ENCODE measurements at places on chromosomes 5 and 9.

GRCh38 chr9:31394015-31394473 is 990.4 kb upstream of the ACO1 start:
- no peak for DNase-seq

GRCh38 chr9:120688758-120689157 is 25.5 kb downstream of the MEGF9 start:
- no peak for DNase-seq

- DNase-seq: no peak
These were observed 159.8 kb upstream of the KLF9 start for GRCh38 chr9:70574151-70574837.

DNA sequence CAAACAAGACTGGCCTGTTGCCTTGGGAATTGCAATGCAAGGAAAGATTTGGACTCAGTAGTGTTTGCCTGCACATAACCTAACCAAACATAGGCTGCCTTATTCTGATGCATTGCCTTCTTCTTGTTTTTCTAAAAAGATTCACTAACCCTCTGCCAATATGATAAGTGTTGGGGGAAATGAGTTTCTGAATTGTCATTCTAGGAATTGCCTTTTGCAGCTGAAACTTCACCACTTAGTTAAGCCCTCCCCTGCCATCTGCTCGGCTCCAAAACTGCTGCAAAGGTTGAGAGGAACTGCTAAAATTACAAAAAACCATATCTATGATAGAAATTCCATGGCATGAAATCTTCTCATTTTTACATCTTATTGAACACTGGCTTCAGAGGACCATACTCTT is 41.6 kb upstream of the SPATA31D4 start:
- DNase-seq: no peak

- DNase-seq: no peak
These were observed 19.3 kb upstream of the CAMSAP1 start for GRCh38 chr9:135926402-135927194.

GRCh38 chr5:140966293-140967225 is at the start of gene PCDHAC2:
Gene PCDHAC2, plus strand, starts transcription at chr5:140966476. Its CDS starts 291 bp downstream, at chr5:140966767.
- DNase-seq: no peak

- no peak for DNase-seq
These were observed 1855.5 kb downstream of the MAT2B start for GRCh38 chr5:165360784-165361542.

DNA sequence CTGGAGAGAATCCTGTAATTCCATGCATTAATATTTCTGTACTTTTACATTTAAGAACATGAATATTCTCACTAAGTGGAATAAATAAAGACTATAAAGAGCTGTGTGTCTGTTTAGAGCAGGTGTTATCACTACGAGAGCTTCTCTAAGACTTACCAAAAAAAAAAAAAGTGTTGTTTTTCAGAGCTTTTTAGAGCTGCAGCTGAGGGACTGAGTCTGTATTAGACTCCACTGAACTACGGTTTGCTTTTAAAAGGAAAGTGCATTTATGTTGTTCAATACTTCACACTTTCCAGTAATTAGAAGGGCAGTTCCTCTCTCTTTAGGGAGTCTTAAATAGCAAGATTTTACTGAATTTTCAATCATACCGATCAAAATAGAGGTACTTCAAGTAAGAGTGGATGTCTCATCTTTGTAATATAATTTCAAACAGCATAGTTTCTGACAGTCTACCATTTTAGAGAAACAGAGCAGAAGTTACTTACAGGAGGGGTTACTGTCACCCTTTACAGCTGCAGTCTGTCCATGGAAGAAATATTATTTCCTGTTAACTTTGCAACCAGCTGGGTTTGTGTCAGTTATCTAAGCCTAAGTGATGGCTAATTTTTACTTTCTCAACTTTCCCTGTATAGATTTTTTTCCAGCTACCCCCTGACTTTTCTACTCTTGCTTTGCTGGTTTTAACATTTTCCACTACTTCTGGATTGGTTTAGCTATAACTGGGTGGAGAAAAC is 2.4 kb downstream of the SYK start:
- no peak for DNase-seq

GRCh38 chr5:6317116-6317798 is 61.1 kb downstream of the MED10 start:
- no peak for DNase-seq

GRCh38 chr9:134981829-134982228 is 64.1 kb upstream of the FCN1 start:
- no peak for DNase-seq

DNA sequence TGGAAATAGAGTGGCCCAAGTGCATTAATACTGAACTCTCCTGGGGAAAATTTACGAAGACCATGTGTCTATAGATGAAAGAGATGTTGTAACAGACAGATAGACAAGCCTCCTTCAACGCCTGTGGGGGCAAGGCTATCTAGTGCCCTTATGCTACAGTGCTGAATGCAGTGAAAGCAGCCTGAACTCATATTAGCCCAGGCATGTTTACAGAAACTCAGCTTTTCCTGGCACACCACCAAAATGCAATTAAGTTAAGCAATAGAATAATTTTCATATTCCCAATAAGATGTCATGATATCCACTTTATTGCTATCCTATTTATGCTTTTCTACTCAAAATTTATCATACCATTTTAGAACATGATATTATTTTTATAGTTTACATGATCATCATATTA is 277.0 kb downstream of the DIRAS2 start:
- DNase-seq: no peak

DNA sequence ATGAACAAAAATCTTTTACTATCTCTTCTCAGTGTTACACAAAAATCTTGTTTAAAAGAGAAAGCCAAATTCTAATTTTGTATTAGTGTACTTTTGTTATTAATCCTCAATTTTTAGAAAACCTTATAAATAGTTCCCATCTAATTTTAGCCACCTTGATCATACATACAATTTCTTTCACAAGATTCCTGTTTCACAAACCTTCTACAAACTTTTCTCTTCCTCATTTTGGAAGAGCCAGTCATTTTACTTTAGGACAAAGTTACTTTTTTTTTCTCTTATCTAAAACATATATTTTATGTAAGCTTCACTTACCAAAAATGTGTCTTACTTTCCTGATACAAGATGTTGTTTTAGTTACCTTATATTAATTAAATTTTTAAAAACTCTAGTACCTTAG is 161.3 kb downstream of the YIPF5 start:
- no peak for DNase-seq

DNA sequence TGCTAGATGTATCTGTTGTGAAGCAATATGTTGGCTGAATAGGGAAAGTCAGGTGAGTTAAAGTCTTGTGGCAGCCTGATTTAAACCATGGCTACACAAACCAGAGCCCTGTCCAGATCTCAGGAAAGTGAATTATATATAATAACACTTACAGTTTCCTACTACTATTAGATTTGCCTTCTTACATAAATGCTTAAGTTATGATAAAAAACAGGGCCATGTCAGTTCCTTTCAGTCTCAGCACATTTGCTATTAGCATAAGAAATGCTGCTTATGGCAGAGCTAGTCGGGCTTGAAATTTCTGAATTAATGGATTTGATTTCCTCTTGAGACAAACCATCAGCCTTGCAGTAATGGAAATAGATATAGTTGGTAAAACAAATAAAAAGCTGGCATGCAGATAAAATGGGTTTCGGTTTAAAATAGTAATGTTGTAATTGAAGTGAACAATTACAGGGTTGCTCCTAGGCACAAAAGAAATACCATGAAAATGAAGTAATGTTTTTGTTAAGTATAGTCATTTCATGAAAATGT is 664.2 kb upstream of the ZNF608 start:
- DNase-seq: no peak

- DNase-seq: no peak
These were observed 432.1 kb upstream of the BRINP1 start for GRCh38 chr9:119801311-119801710.

- no peak for DNase-seq
These were observed 385.1 kb downstream of the CHSY3 start for GRCh38 chr5:130289132-130290088.

- no peak for DNase-seq
These were observed 78.2 kb upstream of the ADCY2 start for GRCh38 chr5:7317751-7318150.

GRCh38 chr9:26975728-26976707 is 19.8 kb downstream of the IFT74 start:
- no peak for DNase-seq

DNA sequence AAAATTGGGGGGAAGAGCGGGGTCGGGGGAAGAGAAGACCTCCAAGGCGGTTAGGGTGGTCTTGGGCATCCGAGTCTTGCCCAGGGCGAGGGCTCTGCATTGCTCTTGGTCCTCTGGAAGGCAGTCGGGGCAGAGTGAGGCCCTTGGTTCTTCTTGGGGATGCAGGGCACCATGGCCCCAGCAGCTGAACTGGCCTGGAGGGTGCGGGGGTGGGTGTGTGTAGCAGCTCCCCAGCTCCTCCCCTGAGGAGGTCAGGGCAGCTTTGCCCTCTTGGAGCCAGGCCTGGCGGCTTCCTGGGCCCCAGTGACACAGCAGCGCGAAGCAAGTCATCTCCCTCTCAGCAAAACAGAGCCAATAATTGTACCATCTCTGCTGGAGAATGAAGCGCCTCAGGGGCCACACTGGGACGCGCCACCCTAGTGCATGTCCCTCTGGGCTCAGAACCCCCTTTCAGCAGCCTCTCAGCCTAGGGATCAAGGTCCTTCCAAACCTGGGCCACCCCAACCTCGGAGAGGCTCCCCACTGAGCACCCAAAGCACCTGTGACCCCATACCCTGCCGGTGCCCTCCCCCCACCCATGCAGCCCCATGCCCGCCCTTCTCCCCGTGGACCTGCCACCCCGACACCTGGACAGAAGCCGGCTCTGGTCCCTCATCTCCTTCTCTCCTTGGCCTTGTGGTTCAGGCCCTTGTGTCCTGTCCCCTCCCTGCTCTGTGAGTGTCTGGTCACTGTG is 10.4 kb upstream of the RXRA start:
- no peak for DNase-seq

GRCh38 chr9:5008202-5008601 is 23.1 kb downstream of the JAK2 start:
- no peak for DNase-seq

- DNase-seq: no peak
These were observed 30.1 kb upstream of the CAMK4 start for GRCh38 chr5:111194053-111194452.

GRCh38 chr5:176185133-176185733 is 53.0 kb upstream of the SIMC1 start:
- no peak for DNase-seq

GRCh38 chr5:80987078-80987766 is 27.1 kb downstream of the RASGRF2 start:
- DNase-seq: no peak

DNA sequence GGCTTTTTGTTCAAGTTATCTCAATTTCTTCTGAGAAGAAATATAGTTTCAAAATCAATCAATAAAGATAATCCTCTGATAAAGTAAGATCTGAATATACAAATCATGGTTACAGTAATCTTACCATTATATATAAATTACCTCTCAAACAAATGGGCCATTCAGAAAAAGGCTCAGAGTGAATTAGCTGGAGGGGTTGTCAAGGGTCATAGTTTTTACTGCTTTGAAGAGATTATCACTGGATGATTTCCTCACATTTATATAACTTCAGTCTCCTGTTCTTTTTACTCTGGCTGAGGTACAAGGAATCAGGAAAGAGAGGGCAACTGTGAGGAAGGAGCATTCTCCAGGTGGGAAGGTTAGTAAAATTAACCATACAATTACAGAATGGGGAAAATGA is 148.6 kb upstream of the ELL2 start:
- DNase-seq: no peak

DNA sequence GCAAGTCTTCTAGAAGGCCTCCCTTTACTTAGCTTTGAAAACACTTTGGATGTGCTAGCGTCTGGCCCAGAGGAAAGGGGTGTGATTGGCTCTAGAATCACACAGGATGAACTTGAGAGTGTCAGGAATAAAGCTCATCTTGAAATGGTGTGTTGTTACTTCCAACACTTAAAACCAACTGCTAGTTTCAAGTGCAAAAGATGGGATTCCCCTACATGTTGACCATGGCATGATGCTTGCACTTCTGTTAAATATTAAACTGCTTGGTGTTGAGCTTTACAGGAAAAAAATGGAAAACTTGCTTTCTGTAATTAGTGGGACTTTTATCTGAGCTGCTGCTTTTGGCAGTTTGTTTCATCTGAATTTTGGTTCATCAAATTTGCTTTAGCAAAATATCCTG is 261.1 kb downstream of the MED10 start:
- no peak for DNase-seq

DNA sequence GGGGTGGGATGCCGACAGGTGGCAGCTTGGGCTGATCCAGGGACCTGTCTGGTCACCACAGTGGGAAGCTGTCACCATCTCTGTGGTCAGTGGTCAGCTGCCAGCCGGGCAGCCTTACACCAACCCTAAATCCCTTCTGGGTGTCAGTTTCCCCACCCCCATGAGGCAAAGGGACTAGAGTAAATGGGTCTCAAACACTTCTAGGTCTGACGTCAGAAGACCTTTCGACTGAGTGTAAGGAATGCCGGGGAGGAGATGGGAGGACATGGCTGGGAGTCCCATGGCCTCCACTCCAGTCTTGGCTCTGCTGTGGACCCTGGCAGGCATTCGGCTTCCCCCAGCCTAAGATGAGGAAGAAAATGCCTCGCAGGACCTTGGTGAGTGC is 40.3 kb upstream of the SLC25A51 start:
- no peak for DNase-seq

DNA sequence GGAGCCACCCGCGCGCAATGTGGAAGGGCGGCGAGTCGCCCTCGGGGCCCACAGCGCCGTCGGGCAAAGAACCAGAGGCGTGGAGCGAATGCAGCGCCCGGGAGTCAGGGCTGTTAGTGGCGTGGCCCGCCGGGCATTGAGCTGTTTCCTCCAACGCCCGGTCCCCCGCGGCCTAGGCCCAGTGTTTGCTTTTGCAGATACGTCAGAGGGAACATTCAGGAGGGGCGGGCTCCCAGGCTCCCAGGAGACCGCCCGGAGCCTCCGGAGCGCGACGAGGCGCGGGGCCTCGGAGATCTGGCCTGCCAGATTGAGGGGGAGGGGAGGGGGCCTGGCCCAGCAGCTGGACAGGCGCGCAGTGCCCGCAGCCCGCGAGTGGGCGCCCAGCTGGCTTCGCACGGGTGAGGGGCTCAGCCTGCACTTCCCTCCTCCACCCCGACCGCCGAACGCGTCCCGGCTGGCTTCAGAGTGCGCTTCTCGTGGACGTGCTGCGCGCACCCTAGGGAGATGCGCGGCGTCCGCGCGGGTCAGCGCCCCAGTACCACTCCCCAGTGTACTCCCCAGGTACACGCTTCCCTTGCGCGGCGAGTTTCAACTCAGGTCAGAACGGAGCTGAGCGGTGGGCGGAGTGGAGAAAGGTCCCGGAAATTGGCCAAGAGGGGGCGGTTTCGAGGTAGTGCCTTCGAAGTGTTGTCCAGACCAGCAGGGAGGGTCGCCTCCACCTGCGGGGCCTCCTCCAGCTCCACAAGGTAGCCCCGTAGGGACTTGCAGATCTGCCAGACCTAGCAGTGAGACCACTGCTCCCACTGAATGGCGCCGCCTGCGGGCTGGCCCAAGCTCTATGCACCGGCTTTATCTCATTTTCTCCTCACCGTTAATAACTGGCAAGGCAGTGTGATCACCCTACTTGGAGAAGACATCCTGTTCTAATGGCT is 130.4 kb downstream of the TMEM174 start:
- no peak for DNase-seq

- no peak for DNase-seq
These were observed 134.4 kb upstream of the ABCA1 start for GRCh38 chr9:105062222-105062855.

All from effector memory CD8-positive, alpha-beta T cell (primary cell).